ENCODE measurements at places on chromosomes 1 and 21.

DNA sequence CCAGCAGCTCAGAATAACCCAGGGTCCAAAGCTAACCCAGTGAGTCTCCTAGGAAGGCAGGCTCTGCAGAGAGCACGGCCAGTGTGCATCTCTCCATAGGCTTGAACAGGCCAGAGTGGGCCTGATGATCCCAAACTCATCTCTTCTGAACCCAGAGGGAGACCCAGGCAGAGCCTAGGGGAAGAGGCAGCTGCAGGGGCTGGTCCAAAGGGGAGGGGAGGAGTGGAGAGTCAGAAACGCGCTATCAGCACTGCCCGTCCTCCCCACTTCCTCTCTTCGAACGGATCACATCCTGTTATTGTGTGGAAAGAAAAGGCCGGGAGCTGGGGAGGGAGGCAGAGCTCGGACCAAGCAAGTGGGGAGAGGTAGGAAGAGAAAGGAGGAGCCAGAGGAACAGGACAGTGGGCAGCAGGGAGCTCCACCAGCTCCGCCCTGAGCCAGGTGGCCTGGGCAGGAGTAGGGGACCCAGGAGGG is 20.2 kb downstream of the TAL1 start:
- DNase-seq = no peak

- DNase-seq = no peak
Observed at GRCh38 chr1:174800216-174800851, 199.4 kb upstream of the CACYBP start.

DNA sequence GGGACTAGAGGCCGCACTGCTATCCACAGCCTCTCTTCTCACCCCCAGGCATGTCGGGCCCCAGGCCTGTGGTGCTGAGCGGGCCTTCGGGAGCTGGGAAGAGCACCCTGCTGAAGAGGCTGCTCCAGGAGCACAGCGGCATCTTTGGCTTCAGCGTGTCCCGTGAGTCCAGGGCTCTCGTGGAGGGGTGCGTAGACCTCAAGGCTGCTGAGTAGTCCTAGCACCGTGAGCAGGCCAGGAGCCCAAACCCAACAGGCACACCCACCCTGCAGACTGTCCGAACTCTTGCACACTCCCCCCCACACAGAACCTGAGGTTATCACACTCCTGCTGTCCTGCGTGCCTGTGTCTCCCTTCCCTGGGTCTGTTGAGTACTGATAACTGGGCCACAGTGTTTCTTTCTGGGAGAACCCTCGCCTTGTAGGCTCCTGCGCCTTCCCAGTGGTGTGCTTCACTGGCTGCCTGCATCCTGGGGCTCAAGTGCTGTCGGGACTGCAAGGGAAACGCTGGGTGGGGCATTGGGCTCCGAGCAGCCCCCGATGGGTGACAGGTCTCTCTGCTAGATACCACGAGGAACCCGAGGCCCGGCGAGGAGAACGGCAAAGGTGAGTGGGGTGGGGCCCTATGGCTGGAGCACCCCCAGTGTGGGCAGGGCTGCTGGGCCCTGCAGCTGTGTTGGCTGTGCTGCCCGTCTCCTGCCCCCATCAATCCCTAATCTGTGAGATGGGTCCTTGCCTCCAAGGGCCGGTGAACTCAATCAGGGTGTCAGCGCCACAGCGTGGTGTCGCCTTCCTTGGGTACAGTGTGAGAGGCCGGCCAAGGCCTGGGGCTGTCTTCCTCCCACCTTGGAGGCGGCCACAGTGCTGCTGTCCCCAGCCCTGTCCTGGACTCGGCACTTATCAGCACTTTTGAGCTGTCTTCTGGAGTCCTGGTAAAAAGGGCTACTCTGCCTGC is 4.0 kb upstream of the GJC2 start:
- DNase-seq = no peak

GRCh38 chr1:51576085-51576444 is 40.8 kb upstream of the OSBPL9 start:
- DNase-seq = no peak
